T47D (cell line): ENCODE measurements at places on chromosomes 13 and 19.

- no peak for DNase-seq
These were observed 1251.0 kb upstream of the PCDH9 start for GRCh38 chr13:68481130-68481529.

DNA sequence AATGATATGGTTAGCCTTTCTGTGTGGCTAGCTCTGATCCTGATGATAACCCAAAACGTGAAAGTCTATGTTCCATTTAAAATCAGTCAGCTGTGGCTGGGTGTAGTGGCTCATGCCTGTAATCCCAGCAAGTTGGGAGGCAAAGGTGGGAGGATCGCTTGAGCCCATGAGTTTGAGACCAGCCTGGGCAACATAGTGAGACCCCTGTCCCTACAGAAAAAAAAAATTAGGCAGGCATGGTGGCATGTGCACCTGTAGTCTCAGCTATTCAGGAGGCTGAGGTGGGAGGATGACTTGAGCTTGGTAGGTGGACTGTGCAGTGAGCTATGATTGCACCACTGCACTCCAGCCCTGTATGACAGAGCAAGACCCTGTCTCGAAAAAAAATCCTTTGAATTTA lies 1.1 kb upstream of the EID2B start:
- DNase-seq, result no peak

- DNase-seq, result no peak
These were observed 146.5 kb upstream of the SOX1 start for GRCh38 chr13:111920306-111920931.

DNA sequence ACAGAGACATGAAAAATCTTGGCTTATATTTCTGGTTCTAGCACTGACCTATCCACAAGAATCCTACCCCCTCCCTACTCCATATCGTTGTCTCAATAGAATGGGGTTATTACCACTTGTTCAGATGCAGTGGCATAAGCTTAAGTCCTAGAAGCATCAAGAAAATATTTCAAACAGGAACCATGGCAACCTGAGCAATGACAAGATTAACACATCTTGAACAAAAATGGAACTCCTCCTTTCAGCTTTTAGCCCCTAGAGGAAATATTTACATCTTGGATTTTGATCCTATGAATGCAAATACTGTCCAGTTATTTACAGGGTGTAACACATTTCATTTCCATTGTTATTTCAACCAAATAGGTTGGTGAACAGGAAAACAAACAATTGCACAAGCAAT lies 46.1 kb upstream of the TSC22D1 start:
- no peak for DNase-seq

DNA sequence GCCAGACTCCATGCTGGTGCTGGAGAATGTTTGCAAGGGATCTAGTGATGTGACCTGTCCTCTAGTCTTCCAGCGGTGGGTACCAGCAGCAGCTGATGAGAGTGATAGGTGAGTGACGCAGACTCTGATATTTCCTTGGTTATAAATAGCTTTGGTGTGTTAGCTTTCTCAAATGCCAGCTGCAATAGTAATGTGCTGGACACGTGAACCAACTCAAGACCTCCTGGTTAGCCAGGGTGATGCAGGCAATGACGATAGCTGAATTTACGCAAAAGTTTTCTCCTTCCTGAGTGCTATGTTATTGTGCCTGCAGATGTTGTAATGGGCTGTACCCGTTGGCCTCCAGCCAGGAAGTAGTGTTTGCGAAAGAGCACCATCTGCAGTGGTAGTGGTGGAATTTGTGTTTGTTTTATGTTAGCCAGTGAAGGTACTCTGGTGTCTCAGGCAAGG lies 129.5 kb downstream of the CYSLTR2 start:
- peak; percentile 31 for DNase-seq

DNA sequence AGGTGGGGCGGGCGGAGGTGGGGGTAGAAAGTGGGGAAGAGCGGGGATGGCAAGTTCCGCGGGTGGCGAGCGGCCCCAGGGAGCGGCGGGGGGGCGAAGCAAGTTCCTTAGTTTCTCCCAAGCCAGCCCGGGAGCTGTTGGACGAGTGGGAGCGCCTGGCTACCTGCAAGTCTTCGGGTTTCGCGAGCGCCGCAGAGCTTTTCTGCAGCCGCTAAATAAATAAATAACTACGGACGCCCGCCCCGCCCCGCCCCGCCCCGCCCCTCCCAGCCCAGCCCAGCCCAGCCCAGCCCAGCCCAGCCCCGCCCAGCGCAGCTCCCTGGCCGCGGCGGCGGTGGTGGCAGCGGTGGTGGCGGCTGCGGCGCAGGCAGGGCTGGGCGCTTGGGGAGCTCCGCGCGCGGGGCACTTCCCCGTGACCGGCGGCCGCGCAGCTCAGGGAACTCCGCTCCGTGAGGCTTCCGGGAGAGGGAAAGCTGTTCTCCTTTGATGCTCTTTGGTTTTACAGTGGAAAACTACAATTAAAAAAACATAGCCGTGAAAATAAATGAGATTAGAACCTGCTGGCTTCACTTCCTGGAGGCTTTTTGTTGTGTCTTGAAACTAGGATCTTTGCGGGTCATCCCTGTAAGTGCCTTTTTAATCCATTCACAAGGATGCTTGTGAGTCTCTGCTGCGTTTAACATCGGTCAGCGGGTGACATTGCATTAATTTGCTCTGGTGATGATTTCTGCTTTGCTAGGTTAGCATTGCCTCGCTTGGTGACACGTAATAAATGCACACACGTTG lies at the start of gene UBE2L5:
Gene UBE2L5, plus strand, starts transcription at position 440 of the 786 bp plus-strand sequence. CDS start 5,498 bp downstream, outside the sequence.
- DNase-seq, result peak; percentile 88

- DNase-seq, result no peak
These were observed 9.1 kb upstream of the IGSF23 start for GRCh38 chr19:44604241-44604640.

DNA sequence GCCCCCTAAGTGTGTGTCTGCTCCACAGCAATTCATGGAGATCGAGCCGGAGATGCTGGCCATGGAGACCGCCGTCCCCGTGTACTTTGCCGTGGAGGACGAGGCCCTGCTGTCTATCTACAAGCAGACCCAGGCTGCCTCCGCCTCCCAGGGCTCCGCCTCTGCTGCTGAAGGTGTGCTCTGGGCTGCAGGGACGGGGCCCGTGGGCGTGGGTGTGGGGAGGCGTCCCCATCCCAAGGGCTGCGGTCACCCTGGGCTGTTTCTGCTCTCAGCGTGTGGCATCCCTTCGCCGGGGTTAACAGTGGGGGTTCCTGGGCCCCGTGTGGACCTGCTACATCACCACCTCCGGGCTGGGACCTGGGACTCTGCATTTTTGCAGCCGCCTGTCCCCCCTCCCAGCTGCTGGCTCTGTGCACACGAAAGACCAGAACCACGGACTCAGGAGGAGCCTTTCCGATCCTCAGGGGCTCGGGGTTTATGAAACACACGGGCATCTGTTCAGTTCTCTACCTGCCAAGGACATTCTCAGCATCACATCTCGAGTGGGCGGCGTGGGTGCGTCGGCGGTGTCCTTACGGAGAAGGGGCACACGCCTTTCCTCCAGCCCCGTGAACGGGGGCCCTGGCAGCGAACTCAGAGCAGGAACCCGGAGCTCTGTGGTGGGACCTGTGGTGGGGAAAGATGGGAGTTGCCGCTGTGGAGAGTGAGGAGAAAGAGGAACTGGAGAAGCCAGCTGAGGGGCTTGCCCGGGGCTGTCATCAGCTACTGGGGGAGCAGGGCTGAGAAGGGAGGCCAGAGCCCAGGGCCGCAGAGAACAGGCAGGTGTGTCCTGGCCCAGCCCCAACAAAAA lies 7.8 kb downstream of the NCLN start:
- no peak for DNase-seq
